ENCODE measurements at places on chromosomes 13 and 19.
A peak's percentile ranks its signal among the peaks of the same experiment; 100 is the strongest.

DNA sequence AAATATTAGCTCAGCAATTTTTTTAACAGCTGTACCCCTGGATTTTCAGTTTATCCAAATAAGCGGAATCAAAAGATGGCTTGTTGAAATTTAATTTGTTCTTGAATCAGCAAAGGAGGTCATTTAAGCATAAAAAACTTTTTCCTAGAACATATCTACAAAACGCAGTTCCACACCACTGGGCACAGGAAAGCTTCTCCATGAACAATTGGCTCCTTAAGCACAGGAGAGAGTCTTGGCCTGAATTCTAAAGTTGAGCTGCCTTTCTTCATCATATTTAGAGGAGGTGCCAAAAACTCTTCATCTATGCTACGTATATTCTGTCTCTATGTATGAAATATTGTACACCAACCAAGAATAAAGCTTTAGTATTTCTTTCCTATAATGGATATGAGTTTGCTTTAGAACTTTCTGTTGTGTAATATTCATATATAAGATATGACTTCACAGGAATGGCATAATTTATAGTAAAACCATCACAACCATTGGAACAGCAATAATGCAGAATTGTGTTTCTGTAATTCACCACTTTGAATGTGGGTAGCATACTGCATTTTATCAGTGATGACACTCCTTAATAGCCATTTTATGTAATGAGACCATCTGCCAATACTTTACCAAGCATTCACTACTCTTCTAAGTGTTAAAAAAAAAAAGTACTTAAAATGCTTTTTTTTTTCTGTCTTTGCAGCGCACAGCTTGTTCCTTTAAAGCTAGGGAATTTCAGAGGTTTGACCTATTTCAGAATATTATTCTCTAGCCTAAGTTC is 263.7 kb downstream of the SLITRK6 start:
- no peak for DNase-seq

DNA sequence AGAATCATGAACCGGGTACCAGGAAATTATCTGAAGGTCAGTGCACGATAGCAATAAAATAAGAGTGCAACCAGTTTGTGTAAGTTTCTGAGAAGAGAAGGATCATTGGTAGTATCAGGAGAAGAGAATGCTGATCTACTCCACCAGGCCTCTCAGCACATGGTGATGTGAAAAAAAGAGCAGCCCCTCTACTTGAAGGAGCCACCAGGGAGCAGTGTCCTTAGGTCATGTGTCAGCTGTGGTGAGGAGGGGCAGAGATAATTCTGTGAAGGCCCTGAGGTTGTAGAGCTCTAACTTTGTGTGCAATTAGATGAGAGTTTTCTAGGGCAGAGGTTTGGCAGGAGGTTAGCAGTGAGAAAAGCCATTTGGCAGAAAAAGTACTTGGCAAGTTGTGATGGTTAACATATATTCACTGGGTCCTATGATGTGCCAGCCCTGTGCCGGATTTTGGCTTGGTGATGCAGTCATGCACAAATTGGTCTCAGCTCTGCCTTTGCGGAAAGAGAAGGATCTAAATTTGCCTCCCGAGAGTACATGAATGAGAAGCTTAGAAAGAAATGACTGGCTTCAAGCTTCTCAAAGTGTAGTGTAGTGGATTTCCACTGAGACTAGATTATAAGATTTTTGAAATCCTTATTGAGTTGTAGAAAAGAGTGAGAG is 19.2 kb upstream of the ZC3H13 start:
- DNase-seq: no peak

DNA sequence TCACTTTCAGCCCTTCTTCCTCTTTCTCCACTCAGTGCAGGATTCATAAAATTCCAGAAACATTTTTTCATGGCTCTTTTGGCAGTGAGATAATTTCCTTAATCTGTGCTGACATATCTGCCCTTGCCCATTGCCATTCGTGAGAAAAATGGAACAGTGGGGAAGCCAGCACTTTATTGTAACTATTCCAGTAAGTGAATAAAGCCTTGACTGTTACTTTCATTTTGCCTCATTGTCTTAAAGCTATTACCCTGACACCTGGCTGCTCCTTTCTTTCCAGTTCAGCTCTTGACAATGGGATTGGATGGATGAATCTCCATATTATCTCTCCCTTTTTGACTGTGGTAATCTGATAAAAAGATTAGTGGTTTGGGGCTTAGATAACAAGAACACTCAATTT is 1068.1 kb upstream of the PCDH20 start:
- no peak for DNase-seq

DNA sequence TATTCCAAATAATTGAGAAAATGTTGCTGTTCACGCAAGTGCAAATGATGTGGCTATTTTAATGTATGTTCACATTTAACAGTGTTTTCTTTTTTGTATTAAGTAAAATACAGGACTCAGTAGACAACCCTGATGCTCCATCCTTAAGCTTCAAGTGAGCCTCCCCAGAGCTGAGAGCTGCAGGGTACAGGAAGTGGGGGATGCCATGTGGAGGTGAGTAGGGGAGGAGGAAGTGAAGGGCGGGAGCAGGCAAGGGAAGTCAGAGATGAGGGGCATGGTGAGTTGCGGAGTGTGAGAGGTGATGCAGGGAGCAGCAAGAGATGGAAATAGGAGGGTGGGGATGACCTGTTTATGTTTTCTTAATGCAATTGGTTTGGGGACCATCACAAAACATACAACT is 711.0 kb downstream of the UQCRFS1 start:
- DNase-seq: no peak

DNA sequence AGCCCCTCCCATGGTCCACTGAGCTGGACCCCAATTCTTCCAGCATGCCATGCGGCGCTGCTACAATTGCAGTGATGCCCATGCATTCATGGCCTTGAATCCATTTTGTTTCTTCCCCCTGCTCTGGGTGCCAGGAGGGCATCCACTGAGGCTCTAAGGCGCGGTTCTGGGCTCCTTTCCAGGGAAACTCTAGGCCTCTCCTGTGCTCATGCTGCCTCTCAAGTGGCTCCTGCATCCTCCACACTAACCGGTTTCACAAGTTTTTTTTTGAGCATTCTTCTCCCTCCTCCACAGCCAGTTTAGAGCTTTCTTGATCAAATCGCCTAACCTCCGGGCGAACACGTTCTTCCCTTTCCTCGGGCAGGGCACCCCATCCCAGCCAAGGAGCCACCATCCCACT is 69.1 kb upstream of the FLT1 start:
- DNase-seq: no peak

DNA sequence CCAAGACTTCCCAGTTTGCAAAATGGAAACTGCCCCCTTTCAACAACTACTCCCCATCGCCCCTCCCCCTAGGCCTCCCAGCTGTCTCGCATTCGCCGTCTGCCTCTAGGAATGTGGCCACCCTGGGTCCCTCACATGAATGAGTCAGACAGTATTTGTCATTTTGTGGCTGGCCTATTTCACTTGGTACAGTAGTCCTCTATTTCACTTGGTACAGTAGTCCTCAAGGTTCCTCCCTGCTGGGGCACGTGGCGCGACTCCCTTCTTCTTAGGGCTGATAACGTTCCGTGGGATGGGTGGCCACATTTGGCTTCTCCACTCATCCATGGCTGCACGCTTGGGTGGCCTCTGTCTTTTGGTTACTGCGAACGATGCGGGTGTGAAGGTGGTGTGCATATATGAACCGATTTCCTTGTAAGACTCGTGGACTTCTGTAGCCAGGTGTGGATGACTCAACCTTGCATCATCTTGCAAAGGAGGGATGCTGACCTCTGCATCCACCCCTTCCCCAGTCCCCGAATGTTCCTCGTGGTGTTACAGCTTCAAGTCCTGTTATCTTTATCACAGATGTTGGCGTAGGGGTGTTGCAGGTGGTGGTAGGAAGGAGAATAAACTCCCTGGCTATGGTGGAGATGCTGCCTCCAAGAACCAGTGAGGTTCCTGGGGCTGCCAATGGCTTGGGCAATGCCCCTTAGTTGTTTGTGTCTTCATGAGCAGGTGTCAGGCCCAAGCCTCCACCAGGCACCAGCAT is 112.1 kb upstream of the SOX1 start:
- DNase-seq: no peak

DNA sequence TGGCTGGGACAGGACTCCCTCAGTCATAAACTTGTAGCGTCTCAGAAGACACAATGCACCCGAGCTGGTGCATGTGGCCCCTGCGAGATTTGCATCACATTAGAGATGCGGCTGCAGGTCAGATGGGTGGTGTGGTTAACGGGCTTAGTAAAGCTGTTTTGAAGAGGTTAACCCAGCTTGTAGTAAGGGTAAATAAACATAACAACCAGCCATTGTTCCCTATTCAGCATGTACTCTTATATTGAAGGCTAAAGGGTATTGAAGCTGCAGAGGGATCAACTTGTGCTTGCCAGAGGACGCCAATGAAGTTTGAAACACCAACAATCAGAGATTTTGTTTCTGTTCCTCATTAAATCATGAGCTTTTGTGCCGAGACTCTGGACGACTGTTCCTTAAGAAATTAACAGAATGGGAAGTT is 79.4 kb downstream of the ZIC5 start:
- DNase-seq: no peak

- DNase-seq: no peak
These were observed 2.7 kb downstream of the CELF5 start for GRCh38 chr19:3227054-3227626.

DNA sequence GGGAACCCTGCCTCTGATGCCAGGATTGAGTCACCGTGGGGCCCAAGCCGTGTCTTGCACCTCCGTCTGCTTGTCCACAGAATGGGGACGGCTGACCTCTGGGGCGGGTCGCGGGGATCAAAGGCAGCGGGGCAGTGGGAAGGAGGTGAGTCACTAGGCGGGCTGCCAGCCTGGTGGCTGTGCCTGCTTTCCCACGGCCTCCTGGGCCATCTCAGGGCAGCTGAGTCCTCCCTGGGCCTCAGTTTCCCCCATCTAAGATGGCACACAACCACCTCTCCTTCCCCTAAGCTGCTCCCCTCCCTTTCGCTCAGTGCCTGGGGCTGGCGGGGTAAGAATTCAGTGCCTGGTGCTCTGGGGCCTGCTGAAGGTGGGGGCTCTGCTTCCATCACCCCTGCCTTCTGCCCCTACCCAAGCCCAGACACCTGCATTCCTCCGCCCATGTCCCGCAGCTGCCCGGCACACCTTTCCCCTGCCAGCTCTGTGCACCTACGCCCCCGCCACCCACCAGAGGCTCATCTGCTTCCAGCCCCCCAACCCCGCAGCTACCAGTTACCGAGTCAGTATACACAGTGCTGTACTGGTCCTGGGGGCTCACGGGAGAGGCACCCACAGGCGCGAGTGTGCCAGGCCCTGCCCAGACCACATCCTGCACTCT is 3.5 kb downstream of the MKNK2 start:
- DNase-seq: peak; percentile 68

GRCh38 chr13:99366075-99366987 is 59.1 kb upstream of the GPR183 start:
- peak; percentile 58 for DNase-seq

DNA sequence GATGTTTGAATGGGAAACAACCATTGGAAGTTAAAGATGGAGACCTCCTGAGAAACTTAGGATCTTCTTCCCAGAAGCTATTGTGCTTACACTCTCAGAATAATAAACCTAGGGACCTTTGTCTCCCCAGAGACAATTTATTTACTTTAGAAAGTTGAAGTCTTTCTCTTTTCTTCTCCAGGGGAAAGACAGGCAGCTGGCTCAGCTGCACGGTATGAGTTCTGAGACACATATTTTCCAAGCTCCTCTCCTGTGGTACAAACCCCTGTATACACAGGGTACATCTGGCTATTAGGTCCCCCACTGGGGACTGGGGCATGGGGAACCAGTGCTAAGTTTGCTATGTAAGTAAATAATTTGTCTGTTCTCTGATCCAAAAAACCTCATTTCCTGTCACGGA is 67.5 kb upstream of the POSTN start:
- DNase-seq: no peak

GRCh38 chr13:113771709-113772331 is 12.8 kb downstream of the TMEM255B start:
- no peak for DNase-seq

Data from CD4-positive, alpha-beta T cell (primary cell).